ENCODE measurements at places on chromosomes 6 and 20. TPM values are rescaled to one million over a fixed set of nuclear protein-coding genes. Genes with fewer than 3 reads are reported as not detected.

- ATAC-seq, result no peak
These were observed 53.6 kb downstream of the MDGA1 start for GRCh38 chr6:37643851-37644672.

- no peak for ATAC-seq
These were observed 5.3 kb downstream of the FUCA2 start for GRCh38 chr6:143506199-143506598.

DNA sequence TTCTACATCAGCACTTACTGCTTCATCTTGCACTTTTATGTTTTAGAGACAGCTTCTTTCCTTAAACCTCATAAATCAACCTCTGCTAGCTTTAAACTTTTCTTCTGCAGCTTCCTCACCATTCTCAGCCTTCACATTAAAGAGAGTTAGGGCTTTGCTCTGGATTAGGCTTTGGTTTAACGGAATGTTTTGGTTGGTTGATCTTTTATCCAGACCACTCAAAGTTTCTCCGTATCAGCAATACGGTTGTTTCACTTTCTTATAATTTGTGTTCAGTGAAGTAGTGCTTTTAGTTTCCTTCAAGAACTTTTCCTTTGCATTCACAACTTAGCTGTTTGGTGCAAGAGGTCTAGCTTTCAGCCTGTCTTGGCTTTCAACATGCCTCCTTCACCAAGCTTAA is 40.4 kb downstream of the DNAAF9 start:
- no peak for ATAC-seq

DNA sequence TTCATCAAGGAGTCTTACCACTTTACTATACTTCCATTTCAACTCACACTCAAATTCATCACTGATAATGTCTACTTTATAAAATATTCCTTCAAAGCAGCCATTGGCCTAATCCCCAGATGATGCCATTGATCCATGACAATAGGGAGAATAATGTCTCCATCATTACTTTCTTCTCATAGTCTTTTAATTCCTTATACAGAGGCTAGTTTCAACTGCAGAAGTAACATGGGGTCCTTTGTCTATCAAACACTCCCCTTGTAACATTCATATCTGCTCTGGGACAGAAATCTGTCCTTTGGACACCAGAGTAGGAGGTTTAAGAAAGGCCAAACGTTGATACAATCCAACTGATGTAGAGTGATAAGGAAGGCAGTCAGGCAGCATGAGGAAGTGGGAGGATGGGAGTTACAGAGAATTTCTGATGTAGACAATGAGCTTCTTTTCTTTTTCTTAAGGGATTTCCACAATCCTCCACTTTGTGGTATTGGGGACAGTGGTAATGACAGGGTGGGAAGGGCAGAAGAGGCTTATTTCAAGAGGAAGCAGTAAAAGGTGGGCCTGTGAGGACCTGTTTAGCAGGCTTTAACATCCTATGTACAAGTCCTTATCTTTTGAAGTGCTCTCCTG is 18.9 kb upstream of the HLA-DOA start:
- ATAC-seq, result no peak

GRCh38 chr6:26327450-26328264 is 37.3 kb upstream of the BTN3A2 start:
- no peak for ATAC-seq

GRCh38 chr20:17867131-17867925 is 101.3 kb downstream of the SNX5 start:
- no peak for ATAC-seq

GRCh38 chr6:15402406-15403045 is 156.7 kb downstream of the JARID2 start:
- ATAC-seq, result no peak

DNA sequence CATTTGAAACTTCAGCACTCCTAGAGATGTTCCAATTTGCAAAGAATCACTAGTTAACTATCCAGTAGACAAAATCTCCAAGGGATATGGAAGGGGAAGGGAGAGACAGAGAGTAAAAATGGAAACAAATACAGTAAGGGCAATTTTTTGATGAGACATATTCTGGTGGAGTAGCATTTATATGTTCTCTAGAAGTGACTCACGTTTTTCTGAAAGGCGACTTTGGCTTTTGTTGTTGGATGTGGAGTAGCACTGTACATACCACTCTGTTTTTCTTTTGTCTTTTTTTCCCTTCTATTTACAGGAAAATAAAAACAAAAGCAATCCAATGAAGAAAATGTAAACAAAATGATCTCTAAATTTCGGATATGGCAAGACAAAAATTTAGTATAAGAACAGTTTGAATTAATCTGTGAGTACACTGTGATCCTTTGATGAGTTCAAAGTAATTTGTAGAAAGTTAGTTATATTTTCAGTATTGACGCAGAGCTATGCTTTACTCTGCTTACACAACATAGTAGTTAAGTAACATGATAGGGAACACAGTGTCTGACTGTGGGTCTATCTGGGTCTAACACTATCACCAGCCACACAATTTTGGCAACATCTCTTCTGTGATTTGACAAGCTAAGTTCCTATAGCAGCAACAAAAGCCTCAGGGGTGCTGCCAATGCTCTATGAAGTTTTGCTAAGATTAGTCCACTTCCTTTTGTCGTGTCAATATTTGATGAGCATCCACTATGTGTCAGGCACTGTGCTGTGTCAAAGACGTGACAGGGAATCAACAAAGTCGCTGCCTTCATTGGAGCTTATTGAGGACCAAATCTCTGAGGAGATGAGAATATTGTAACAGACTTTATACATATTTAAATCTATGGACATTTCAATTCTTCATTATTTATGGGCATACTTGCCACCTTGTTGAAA is 27.3 kb upstream of the TAGAP start:
- no peak for ATAC-seq

DNA sequence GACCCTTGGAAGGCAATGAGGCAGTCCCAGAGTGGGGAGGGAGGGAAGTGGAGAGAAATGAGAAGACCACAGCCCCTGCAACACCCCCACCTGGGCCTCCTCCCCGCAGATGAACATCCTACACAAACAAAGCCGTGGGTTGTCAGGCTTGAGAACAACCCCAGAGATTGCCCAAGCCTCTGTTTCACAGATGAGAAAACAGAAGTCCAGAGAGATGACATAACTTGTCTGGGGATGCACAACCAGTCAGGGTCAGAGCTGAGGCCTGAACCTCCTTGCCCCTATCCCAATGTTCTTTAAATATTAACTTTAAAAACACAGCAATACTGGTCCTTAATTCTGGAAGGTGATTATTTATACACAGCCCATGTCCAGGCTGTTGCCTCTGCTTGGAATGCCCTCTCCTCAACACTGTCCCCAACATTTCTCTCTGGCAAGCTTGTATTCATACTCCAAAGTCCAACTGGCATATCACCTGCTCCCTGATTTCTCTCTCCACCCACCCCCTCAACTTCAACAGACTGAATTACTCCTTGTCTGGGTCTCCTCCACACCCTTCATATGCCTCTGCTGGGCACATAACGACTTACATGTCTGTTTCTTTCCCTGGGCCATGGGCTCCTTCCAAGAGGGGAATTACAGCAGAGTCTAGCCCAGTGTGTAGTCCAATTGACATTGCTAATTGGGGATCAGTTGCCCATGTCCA is 135.5 kb upstream of the LRFN2 start:
- no peak for ATAC-seq

The TMEM217 gene
- not detected for total RNA-seq

The TMEM14B gene
- total RNA-seq, result 29.7 TPM

The ZNF322 gene
- 20.6 TPM for total RNA-seq

The BPIFB4 gene
- not detected for total RNA-seq

The HLA-DRB1 gene
- total RNA-seq, result 80.2 TPM

The MROH8 gene
- 1.6 TPM for total RNA-seq

The C6orf15 gene
- total RNA-seq, result not detected

The CD24 gene
- 116 TPM for total RNA-seq

The KHDC1L gene
- not detected for total RNA-seq

The NKX2-2 gene
- total RNA-seq, result not detected

The CCM2L gene
- 9.3 TPM for total RNA-seq

The HLA-DRA gene
- total RNA-seq, result 285 TPM

All from gastroesophageal sphincter (tissue), 4 donors.